Ovary (tissue), 10 donors: ENCODE measurements at places on chromosomes 2 and 18. TPM values are rescaled to one million over a fixed set of nuclear protein-coding genes. Genes with fewer than 3 reads are reported as not detected.

The SFT2D3 gene
- polyA plus RNA-seq: 8.5 TPM

The ZNF804A gene
- 0.07 TPM for polyA plus RNA-seq

The TMEM127 gene
- 32.7 TPM for polyA plus RNA-seq

- no peaks in the 10 kb centered on the region for H3K27me3 ChIP-seq
- peak overlapping the region; percentile 99 for H3K27ac ChIP-seq
- peak overlapping the region; percentile 50 for H3K4me3 ChIP-seq
- peaks cover 1% of the 10 kb centered on the region for H3K4me1 ChIP-seq
- H3K36me3 ChIP-seq: no peaks in the 10 kb centered on the region
Observed at GRCh38 chr2:66582987-66583880, 148.3 kb downstream of the MEIS1 start.

- no peak for DNase-seq
- H3K4me1 ChIP-seq: peaks cover 8% of the 10 kb centered on the region
- no peak overlapping the region for H3K4me3 ChIP-seq
Observed at GRCh38 chr2:95343429-95344214, 46.5 kb downstream of the KCNIP3 start.

- H3K27me3 ChIP-seq: no peaks in the 10 kb centered on the region
- H3K4me1 ChIP-seq: no peaks in the 10 kb centered on the region
- DNase-seq: no peak
- H3K27ac ChIP-seq: no peak overlapping the region
- H3K4me3 ChIP-seq: no peak overlapping the region
Observed at GRCh38 chr18:27627927-27628326, 442.8 kb upstream of the CHST9 start.

The IL1RL2 gene
- 1.1 TPM for polyA plus RNA-seq

DNA sequence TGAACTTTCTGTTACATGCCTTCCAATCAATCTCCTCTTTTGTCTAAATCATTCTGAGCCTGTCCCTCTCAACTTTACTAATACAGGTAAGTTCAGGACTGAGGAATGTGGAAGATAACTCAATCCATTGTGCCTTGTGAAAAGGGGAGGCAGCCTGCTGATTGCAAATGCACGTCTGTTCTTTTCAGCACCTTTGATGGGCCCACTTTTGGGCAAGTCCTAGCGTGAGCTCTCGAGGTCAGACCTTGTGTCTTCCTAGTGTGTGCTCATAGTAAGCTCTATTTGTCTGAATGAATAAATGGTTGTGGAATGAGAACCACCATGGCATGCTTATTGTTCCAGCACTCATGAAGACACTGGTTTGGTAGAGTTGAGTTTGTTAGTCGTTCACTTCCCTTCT, 50.4 kb upstream of the REL start:
- DNase-seq: no peak
- H3K36me3 ChIP-seq: no peaks in the 10 kb centered on the region
- H3K4me3 ChIP-seq: no peak overlapping the region

GRCh38 chr2:32277363-32277673, 386 bp upstream of the YIPF4 start:
- peak overlapping the region; percentile 98 for H3K4me3 ChIP-seq
- no peak for DNase-seq
- H3K36me3 ChIP-seq: no peaks in the 10 kb centered on the region
- H3K4me1 ChIP-seq: peaks cover 5% of the 10 kb centered on the region
- peak overlapping the region; percentile 63 for H3K27ac ChIP-seq

DNA sequence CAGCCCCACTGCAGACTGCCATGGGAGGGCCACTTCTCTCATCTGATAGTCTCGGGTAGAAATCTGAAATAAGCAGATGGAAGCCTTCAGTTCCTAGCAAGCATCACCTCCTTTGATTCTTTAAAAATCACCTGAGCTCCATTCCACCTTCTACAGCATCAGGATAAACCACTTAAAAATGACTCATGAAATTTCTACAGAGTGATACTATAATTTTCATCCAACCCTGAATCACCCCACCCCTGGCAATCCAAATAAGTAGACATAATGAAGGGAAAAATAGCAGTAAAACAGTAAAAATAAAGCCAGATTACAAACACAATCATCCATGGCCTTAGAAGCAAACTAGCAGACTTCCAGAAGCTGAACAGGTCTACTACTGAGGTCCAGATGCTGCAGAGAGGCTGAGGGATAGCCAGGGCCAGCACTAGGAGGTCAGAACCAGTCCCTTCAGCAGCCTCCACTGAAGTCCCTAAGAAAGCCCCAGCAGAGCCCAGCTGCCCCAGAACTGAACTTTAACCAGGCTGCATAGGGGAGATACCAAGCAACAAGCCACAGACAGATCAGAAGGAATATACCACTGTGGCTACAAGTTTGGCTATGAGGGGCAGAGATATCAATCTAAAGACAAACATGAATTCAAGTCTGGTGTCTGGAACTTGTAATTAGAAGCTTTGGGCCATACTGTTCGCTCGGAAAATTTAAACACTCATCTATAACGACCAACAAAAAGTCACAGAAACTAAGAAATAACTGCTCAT, 54.7 kb upstream of the RNU4ATAC start:
- no peaks in the 10 kb centered on the region for H3K27me3 ChIP-seq
- DNase-seq: no peak
- H3K4me3 ChIP-seq: no peak overlapping the region
- H3K4me1 ChIP-seq: peaks cover 4% of the 10 kb centered on the region

DNA sequence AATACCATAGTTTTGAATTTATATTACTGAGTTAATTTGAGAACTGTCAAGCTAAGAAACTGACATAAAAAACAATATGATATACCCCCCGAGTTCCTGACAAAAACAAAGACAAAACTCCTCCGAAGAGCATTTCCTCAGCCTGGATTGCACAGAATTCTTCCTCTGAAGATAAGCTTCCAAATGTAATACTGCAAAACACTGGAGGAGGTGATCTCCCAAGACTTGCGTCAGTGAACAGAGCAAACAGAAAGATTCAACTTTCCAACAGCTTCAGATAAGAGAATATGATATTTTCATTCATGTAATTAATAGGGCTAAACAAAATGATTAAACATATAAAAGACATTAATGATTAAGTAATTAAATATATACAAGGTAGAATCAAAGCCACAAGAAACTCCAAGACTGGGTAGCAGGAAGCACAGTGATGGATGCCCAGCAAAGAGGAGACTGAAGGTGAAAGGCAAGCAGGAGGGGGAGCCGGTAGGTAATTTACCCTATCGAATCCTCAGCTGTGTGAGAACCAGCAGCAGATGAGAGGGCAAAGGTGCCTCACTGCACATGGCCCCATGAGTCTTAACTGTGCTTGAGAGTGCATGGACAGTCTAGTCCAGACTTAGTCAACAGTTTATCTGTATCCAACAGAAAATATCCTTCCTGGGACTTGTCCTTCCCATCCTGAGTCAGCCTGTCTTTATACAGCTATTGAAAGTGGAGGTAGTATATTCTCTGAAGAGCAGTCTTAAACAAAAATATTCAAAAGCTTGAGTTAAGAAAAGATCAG, 18.3 kb upstream of the SERPINB3 start:
- no peaks in the 10 kb centered on the region for H3K4me1 ChIP-seq
- H3K4me3 ChIP-seq: no peak overlapping the region
- no peaks in the 10 kb centered on the region for H3K27me3 ChIP-seq

The ANO7 gene
- 2.0 TPM for polyA plus RNA-seq

DNA sequence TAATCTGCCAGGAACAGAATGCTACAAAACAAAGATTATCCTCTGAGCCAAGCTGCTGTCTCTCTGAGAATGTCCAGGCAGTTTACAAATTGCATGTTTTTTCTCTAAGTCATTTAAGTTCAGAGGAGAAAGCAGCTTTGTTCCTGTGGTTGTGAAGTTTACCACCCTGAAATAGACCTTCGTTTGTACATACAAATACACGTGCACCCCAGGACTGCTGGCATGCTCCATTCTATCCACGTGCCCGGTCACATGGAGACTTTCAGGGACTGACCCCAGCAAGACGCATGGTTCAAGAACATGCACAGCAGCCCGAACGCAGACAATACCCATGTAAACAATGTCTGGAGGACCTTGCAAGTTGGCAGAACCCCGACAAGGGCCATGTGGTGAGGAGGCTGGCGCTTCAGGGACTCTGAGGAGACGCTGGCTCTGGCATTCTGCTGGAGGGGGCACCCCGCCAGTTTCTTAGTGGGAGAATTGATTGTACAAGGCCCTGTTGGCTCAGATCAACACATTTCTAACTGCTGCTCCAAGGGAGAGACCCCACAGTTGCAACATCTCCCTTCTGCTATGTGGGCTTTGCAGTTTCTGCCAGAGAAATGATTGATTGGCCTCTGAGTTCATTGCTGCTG, 33.3 kb downstream of the FAM178B start:
- H3K27ac ChIP-seq: no peak overlapping the region
- no peak overlapping the region for H3K4me3 ChIP-seq
- H3K27me3 ChIP-seq: no peaks in the 10 kb centered on the region
- peaks cover 34% of the 10 kb centered on the region for H3K4me1 ChIP-seq
- H3K36me3 ChIP-seq: no peaks in the 10 kb centered on the region

GRCh38 chr2:98541906-98542305, 66.4 kb downstream of the COA5 start:
- no peaks in the 10 kb centered on the region for H3K36me3 ChIP-seq
- H3K27me3 ChIP-seq: no peaks in the 10 kb centered on the region
- peaks cover 2% of the 10 kb centered on the region for H3K4me1 ChIP-seq
- no peak overlapping the region for H3K4me3 ChIP-seq
- no peak overlapping the region for H3K27ac ChIP-seq

DNA sequence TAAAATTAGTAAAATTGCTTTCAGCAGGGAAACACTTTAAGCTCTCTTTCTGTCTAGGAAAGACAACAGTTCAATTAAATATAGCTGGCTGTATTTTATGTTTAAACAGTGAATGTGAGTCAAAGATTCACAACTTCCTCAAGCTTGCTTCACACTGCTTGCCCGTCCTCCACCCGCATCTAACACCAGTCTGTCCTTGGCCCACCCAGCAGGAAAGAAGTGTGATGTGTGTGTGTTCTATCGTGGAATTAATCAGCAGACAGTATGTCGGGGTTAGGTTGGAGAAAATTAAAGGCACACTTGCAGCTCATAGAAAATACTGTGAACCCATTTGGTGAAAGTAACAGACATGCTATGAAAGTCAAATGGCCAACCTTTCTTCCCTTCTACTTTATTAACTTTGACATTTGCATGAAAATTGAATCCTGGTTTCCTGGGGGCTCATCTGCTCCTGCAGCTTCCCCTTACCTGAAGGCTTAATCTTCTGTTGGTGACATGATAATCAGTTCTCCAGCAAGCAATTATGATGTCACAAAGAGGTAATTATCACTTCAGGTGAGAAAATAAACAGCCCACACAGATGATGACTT, 182.0 kb downstream of the UXS1 start:
- H3K36me3 ChIP-seq: no peaks in the 10 kb centered on the region
- no peaks in the 10 kb centered on the region for H3K4me1 ChIP-seq
- no peak overlapping the region for H3K4me3 ChIP-seq
- no peak overlapping the region for H3K27ac ChIP-seq
- DNase-seq: no peak

GRCh38 chr2:178324077-178324476, 126.9 kb downstream of the PRKRA start:
- H3K36me3 ChIP-seq: no peaks in the 10 kb centered on the region
- DNase-seq: peak; percentile 47
- no peaks in the 10 kb centered on the region for H3K27me3 ChIP-seq
- H3K27ac ChIP-seq: no peak overlapping the region

- no peak for DNase-seq
- H3K4me1 ChIP-seq: no peaks in the 10 kb centered on the region
- no peak overlapping the region for H3K4me3 ChIP-seq
- no peaks in the 10 kb centered on the region for H3K27me3 ChIP-seq
- no peak overlapping the region for H3K27ac ChIP-seq
Observed at GRCh38 chr2:100628506-100628905, 65.7 kb downstream of the PDCL3 start.

DNA sequence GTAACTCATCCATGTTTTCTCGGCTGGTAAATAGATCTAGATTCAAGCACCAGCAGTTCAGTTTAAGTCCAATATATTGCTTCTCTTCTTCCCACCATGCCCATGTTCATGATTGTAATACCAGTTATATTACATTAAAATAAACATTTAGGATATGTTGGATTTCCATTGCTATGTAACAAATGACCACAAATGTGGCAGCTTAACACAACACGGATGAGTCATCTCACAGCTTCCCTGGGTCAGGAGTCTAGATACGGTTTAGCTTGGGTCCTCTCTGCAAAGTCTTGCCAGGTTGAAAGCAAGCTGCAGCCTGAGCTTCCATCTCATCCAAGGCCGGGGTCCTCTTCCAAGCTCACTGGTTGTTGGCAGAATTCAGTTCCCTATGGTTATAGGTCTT, 39.4 kb upstream of the SMAD2 start:
- DNase-seq: no peak
- no peaks in the 10 kb centered on the region for H3K36me3 ChIP-seq
- peaks cover 3% of the 10 kb centered on the region for H3K4me1 ChIP-seq
- H3K4me3 ChIP-seq: no peak overlapping the region
- H3K27me3 ChIP-seq: no peaks in the 10 kb centered on the region

GRCh38 chr18:64207820-64208219, 58.9 kb upstream of the LINC00305 start:
- no peak for DNase-seq
- H3K27ac ChIP-seq: no peak overlapping the region
- peaks cover 5% of the 10 kb centered on the region for H3K4me1 ChIP-seq

The NFU1 gene
- 50.7 TPM for polyA plus RNA-seq

GRCh38 chr18:39602131-39602530, 2036.5 kb upstream of the CELF4 start:
- no peak overlapping the region for H3K4me3 ChIP-seq
- H3K27me3 ChIP-seq: no peaks in the 10 kb centered on the region
- no peaks in the 10 kb centered on the region for H3K36me3 ChIP-seq
- H3K4me1 ChIP-seq: no peaks in the 10 kb centered on the region
- no peak for DNase-seq
